GM12864 (cell line): ENCODE measurements at places on chromosomes 1 and 21.

GRCh38 chr1:185249563-185249962, 67.5 kb downstream of the IVNS1ABP start:
- DNase-seq = no peak

GRCh38 chr1:3680488-3681230, 28.3 kb downstream of the TP73 start:
- no peak for DNase-seq

GRCh38 chr1:206998816-206999215, 28.6 kb upstream of the FCAMR start:
- no peak for DNase-seq

DNA sequence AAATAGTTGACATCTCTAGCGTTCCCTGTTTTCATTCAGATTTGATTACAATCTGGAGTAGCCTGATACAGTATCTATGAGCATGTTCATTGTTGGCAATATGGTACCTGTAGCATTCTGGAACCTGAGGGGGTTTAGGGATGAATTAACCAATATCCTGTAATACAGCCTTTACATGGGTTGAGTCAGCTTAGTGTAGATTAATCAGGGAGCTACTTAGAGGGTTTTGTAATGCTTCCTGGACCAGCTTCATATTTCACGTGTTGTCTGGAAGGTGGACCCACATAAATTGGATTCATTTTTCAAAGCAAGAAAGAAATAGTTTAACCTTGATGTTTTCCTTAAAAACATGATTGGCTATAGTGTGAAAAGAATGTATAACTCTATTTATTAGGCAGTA, 3.6 kb downstream of the OTUD3 start:
- no peak for DNase-seq

DNA sequence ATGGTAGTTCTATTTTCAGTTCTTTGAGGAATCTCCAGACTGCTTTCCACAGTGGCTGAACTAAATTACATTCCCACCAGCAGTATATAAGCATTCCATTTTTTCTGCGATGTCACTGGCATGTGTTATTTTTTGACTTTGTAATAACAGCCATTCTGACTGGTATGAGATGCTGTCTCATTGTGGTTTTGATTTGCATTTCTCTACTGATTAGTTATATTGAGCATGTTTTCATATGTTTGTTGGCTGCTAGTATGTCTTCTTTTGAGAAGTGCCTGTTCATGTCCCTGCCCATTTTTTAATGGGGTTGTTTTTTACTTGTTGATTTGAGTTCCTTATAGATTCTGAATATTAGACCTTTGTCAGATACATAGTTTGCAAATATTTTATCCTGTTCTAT, 87.9 kb downstream of the RPS6KC1 start:
- DNase-seq = no peak

DNA sequence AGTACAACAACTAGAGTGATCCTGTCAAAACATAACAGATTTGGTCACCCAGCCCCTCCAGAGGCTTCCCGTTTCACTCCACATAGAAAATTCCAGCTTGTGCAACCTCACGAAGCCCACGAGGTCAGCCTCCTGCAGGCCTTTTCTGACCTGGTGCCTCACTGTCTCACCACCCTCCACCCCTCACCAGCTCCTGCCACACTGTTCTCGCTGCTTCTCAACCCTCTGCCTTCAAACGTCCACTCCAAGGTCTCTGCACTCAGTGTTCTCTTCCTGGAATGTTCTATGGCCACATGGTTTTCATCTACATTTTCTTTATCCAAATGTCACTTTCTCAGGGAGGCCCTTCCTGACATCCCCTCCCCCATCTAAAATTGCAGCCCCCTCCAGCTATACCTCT, 178.9 kb downstream of the DHRS3 start:
- no peak for DNase-seq

GRCh38 chr1:15489052-15489736, 13.3 kb downstream of the CELA2B start:
- DNase-seq = no peak

DNA sequence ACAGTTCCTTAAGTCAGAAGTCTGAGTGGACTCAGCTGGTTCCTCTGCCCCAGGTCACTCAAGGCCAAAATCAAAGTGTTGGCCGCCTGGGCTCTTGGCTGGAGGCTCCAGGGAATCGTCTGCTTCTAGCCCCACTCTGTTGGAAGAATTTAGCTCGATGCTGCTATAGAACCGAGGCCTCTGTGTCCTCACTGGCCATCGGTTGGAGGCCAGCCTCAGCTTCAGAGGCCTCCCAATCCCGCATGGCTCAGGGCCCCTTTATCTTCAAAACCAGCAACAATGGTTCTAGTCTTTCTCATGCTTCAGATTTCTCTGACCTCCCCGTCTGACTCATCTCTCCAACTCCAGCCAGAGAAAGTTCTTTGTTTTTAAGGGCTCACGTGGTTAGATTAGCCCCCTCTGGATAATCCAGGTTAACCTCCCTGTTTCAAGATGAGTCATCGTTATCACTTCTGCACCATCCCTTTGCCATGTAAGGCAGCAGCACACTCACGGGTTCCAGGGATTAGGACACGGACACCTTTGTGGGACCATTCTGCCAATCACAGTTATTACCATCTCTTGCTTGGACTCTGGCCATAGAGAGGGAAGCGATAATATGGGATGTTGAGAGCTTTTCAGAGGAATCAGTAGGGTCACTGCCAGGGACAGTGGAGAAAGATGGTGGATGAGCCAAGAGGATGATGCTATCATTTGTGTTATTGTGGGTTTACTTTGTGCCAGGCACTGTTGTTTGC, 13.6 kb downstream of the FHAD1 start:
- no peak for DNase-seq

DNA sequence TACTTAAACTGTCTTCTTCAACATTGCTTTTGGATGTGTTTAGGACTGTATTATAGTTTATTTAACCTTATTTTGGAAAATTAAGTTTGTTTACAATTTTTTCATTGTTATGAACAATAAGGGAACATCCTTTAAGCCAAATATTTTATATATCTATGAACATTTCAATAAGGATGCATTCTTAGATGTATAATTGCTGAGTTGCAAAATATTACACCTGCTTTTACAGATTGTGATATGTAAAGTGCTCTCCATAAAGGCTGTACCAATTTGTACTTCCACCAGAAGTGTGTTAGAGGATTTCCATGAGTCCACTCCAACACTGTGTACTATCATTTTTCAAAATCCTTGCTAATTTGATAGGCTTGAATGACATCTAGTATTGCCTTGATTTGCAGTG, 7.7 kb downstream of the IL23R start:
- DNase-seq = no peak

- DNase-seq = no peak
Measured at GRCh38 chr1:154891452-154891851, 21.4 kb upstream of the KCNN3 start.

DNA sequence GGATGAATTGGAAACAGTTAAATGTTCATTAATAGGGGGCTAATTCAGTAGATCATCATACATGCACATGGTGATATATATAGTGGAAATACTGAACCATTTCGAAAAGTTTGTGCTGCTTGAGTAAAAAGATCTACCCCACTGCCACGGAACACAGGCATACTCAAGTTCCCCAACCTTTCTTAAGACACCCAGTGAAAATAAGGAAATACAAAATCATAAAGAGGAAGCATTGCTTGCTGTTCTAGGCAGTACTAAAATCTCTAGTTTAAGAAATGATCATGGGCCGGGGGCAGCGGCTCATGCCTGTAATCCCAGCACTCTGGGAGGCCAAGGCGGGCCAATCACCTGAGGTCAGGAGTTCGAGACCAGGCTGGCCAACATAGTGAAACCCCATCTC, 37.6 kb upstream of the KIRREL1 start:
- DNase-seq = no peak

GRCh38 chr21:42117229-42117966, 46.3 kb downstream of the UMODL1 start:
- peak; percentile 42 for DNase-seq

- no peak for DNase-seq
Measured at GRCh38 chr1:34779962-34780361, 1.1 kb upstream of the GJB3 start.

- no peak for DNase-seq
Measured at GRCh38 chr1:194570476-194570875, 1384.1 kb upstream of the B3GALT2 start.

DNA sequence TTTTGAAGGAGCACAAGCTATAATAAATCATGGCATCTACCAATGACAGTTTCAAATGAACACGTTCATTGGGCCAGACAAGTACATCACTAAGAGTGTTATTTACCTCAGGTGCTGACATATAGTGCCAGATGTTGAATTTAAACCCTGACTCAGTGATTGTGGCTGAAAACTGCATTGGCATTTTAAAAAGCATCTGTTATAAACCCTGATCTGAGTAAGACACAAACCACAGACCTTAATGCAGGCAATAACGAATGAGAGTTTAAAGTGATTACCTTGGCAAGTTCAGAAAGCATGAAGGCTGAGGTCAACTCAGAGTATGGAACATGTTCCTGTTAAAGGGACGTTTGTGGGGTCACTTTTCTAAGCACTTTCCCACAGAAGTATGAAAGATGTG, 865.1 kb upstream of the TMPRSS15 start:
- DNase-seq = no peak

GRCh38 chr1:2284932-2285331, 56.8 kb downstream of the SKI start:
- DNase-seq = no peak

- DNase-seq = no peak
Measured at GRCh38 chr21:39046236-39046916, 136.9 kb downstream of the PSMG1 start.

- no peak for DNase-seq
Measured at GRCh38 chr1:64537942-64538341, 68.0 kb downstream of the CACHD1 start.

DNA sequence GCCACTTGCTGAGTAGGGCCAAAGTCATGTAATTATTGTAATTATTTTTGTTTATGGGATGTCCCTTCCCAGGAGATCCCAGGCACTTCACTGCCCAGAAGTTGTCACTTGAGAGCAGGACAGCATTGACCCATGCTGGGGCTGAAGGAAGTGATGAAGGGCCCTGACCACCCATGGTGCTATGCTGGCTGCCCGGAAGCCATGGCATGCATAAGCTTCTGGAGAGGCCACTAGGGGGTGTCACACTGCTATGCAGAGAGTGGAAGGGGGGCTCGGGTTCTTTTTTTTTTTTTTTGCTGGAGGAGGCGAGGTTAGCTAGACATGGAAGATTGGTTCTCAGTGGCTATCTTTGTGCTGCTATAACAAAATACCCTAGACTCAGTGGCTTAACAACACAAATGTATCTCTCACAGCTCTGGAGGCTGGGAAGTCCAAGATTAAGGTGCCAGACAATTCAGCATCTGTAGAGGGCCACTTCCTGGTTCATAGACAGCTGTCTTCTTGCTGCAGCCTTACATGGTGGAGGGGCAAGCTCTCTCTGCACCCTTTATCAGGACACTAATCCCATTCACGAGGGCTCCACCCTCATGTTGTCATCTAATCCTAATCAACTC, 84.9 kb downstream of the CNIH3 start:
- DNase-seq = no peak

DNA sequence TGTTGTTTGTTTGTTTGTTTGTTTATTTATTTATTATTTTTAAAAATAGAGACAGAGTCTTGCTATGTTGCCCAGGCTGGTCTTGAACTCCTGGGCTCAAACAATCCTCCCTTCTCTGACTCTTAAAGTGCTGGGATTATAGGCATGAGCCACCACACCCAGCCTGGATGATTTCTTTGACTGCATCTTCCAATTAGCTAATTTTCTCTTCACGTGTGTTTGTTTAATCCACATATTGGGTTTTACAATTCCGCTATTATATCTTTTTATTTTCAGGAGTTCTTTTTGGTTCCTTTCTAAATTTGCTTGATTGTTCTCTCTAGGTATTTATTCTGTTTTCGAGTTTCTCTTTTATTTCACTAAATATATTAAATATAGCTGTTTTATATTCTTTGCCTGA, 19.8 kb downstream of the SH3BGR start:
- DNase-seq = no peak

DNA sequence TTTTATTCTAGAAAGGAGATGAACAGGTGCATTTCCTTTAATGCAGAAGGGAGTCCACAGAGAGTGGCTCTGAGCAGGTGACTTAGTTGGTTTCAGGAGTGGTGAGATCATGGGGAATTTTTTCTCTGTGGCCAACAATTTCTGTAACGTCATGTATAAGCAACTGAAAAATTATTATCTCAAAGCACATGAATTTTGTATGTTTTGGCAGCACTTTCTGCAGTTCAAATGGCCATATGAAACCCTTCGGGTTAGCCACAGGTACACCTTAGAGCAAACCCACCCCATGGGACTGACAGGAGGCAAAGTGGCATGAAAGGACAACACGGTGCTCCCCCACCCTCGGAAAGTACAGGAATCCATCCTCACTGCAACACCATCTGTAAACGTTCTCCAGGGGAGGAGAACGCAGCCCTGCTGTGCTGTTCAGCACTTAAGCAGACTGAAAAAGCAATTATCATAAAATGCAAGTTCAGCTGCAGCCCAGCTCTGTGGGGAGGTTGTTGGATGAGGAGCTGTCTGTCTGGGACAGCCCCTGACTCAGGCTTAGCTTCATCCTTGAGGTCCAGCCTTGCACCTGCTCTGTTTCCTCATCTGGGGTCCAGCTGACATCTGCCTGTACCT, 55.8 kb upstream of the CLDN14 start:
- peak; percentile 78 for DNase-seq

DNA sequence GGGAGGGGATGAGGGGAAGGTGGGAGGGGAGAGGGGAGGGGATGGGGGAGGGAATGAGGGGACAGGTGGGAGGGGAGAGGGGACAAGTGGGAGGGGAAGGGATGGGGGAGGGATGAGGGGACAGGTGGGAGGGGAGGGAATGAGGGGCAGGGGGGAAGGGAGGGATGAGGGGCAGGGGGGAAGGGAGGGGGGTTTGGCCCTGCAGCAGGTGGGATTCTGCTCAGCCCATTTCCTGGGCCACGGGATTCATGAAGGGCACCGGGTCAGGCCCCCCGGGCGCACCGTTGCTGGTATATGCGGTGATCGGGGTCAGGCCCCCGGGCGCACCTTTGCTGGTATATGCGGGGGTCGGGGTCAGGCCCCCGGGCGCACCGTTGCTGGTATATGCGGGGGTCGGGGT, 15.1 kb upstream of the SAMD11 start:
- no peak for DNase-seq

DNA sequence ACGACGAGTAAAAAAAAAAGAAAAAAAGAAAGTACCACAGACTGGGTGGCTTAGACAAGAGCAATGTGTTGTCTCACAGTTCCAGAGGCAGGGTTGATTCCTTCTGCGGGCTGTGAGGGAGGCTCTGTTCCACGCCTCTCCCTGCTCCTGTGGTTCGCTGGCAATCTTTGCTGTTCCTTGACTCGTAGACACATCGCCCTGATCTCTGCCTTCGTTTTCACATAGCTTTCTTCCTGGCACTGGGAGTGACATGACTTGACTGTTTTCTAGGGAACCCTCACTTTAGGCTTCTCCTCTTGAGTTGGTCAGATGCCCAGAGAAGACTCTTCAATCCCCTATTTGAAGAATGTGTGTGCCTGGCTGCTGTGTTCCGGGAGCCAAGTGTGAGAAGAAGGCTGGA, 133.6 kb downstream of the TM2D1 start:
- no peak for DNase-seq
